ENCODE measurements at places on chromosomes 7 and 10.

- DNase-seq, result no peak
These were observed 329.6 kb upstream of the NRP1 start for GRCh38 chr10:33664070-33664469.

GRCh38 chr7:38563741-38564140 lies 67.4 kb downstream of the AMPH start:
- no peak for DNase-seq

DNA sequence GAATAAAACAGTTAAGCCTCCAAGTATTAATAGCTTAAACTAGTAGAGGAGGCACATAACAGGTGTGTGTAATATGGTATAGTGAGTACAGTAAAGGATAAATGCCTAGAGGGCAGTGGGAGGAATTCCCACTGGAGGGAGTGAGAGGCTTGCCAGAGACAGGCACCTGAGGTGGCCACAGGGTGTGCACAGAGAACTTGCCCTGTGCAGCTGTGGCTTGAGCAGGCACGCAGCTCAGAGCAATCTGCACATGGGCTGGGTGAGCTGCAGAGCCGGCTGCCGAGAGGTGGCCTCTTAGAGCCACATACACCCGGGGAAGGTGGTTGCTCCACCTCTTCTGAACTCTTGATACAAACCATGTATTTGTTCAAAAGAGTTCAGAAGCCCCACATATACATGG lies 237.1 kb downstream of the COBL start:
- DNase-seq, result no peak

DNA sequence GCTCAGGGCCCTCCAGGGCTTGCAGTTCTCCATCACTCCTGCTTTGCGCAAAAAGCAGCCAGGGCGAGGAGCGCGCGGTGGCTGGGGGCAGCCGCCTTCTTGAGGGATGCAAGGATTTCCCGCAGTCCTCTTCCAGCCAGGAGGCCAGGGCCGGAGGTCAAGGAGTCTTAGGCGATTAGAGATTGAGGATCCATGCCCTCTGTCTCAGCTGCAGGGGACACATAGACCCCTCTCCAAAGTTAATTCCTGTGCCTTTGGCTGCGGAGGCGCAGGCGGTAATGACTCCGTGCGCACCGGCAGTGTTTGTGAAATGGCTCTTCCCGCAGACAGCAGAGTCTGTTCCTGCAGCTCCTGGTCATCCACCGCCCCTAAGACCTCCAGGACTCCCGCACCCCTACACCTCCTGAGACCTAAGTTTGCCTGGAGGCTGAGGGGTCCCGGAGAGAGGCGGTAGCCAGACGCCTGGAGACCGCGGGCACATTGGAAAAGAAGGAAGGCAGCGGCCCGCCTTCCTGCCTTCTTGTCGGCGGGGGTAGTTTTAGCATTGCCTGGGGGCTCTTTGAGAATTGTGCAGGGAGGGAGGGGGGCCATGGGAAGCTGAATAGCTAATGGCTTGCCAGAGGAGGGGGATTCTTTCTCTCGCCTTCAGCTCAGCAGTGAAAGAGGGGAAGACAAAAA lies 3.3 kb upstream of the NEUROG3 start:
- no peak for DNase-seq

GRCh38 chr10:1049425-1049958 lies 573 bp upstream of the IDI1 start:
- DNase-seq, result no peak

DNA sequence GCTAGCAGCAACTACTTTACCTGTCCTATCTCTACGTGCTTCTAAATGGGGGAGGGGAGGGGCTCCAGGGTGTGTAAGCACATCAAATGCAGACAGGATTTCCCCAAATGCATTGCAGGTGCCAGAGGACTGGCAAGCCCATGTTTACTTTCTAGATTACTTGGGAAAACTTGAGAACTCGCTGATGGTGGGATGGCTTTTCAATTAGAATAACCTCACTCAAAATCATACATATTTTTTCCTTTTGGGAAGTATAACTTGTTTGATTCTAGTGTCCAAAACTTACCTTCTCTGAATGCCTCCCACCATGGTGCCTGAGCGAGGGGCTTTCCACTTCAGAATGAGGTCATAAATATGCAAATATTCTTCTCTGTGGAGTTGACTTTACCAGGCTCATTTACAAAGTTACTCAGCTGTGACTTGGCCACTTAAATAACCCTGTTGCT lies 191.3 kb upstream of the RHOBTB1 start:
- no peak for DNase-seq

All from stimulated activated CD8-positive, alpha-beta memory T cell treated with anti-CD3 and anti-CD28 coated beads, Interleukin-2, amount 100 ng/mL, for 1 hour (primary cell).